CD4-positive, CD25-positive, alpha-beta regulatory T cell (primary cell): ENCODE measurements at places on chromosomes 5 and 9.

GRCh38 chr9:105441616-105442160 lies 6.1 kb upstream of the FSD1L start:
- no peak overlapping the region for H3K27ac ChIP-seq
- H3K36me3 ChIP-seq, result no peaks in the 10 kb centered on the region
- no peak for DNase-seq
- H3K4me3 ChIP-seq, result no peak overlapping the region
- no peaks in the 10 kb centered on the region for H3K27me3 ChIP-seq

GRCh38 chr5:125446986-125447385 lies 700.5 kb upstream of the ZNF608 start:
- H3K36me3 ChIP-seq, result no peaks in the 10 kb centered on the region
- DNase-seq, result no peak
- H3K4me1 ChIP-seq, result no peaks in the 10 kb centered on the region
- no peak overlapping the region for H3K27ac ChIP-seq
- H3K4me3 ChIP-seq, result no peak overlapping the region
- no peaks in the 10 kb centered on the region for H3K27me3 ChIP-seq

DNA sequence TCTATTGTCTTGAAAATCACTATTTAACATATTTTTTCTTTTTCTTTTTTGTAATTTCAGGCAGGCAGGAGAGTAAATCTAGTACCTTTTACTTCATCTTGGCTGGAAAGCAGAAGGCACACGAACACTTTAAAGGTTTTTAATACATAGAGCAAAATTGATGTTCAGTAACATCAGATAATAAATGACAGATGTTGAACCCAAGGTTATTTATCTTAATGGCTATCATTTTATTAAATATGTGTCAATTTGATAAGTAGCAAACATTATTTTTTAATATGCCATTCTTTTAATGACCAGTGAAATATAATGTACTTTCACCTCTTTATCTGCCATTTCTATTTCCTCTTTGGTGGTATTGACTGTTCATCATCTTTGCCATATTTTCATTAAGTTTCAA lies 381.2 kb downstream of the ARHGEF28 start:
- H3K36me3 ChIP-seq, result no peaks in the 10 kb centered on the region
- H3K4me1 ChIP-seq, result no peaks in the 10 kb centered on the region
- no peak overlapping the region for H3K27ac ChIP-seq
- no peak overlapping the region for H3K4me3 ChIP-seq

DNA sequence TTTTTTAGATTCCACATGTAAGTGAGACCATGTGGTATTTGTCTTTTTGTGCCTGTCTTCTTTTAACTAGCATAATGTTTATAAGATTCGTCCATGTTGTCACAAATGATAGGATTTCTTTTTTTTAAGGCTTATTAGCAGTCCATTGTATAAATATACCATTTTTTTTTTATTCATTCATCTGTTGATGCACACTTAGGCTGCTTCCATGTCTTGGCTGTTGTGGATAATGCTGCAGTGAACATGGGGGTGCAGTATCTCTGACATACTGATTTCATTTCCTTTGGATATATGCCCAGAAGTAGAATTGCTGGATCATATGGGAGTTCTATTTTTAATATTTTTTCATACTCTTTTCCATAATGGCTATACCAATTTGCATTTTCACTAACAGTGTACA lies 48.7 kb downstream of the KIAA1958 start:
- H3K36me3 ChIP-seq, result no peaks in the 10 kb centered on the region
- H3K27ac ChIP-seq, result no peak overlapping the region
- H3K4me1 ChIP-seq, result no peaks in the 10 kb centered on the region
- no peak overlapping the region for H3K4me3 ChIP-seq
- no peaks in the 10 kb centered on the region for H3K27me3 ChIP-seq

GRCh38 chr5:111772456-111773122 lies 15.6 kb upstream of the NREP start:
- no peaks in the 10 kb centered on the region for H3K4me1 ChIP-seq
- DNase-seq, result no peak
- no peaks in the 10 kb centered on the region for H3K36me3 ChIP-seq
- H3K27me3 ChIP-seq, result peaks cover 3% of the 10 kb centered on the region
- H3K27ac ChIP-seq, result no peak overlapping the region

DNA sequence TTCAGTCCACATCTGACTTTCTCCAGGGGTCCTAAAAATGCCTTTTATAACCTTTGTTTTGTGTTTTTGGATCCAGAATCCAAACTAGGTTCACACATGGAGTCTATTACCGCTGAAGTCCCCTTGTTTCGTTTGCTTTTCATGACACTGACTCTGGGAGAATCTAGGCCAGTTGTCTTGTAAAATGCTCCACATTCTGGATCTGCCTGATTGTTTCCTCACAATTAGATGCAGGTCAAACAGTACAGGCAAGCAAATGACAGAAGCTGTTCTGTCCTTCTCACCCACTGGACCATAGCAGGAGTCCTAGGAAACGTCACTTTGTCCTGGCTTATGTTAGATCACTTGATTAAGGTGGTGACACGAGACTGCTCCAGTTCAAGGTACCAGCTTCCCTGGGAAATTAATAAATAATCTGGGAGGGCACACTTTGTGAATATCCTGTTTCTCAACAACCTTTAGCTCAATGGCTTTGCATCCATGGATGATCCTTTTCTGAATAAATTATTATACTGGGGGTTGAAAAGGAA lies 34.1 kb downstream of the FABP6 start:
- no peaks in the 10 kb centered on the region for H3K27me3 ChIP-seq
- H3K36me3 ChIP-seq, result no peaks in the 10 kb centered on the region
- no peak for DNase-seq
- no peaks in the 10 kb centered on the region for H3K4me1 ChIP-seq

GRCh38 chr9:84000186-84000585 lies 19.6 kb downstream of the RMI1 start:
- H3K36me3 ChIP-seq, result no peaks in the 10 kb centered on the region
- peaks cover 8% of the 10 kb centered on the region for H3K4me1 ChIP-seq
- no peak overlapping the region for H3K27ac ChIP-seq

DNA sequence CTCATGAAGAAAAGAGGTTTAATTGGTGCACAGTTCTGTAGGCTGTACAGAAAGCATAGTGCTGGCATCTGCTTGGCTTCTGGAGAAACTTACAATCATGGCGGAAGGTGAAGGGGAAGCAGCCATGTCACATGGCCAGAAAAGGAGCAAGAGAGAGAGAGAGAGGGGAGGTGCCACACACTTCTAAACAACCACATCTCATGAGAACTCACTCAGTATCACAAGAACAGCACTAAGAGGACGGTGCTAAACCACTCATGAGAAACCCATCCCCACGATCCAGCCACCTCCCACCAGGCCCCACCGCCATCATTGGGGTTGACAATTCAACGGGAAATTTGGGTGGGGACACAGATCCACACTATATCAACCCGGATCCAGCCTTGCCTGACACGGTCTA lies 28.8 kb upstream of the IER5L start:
- no peaks in the 10 kb centered on the region for H3K27me3 ChIP-seq
- no peak overlapping the region for H3K4me3 ChIP-seq
- no peaks in the 10 kb centered on the region for H3K36me3 ChIP-seq
- H3K27ac ChIP-seq, result no peak overlapping the region
- DNase-seq, result no peak
- H3K4me1 ChIP-seq, result peaks cover 23% of the 10 kb centered on the region

DNA sequence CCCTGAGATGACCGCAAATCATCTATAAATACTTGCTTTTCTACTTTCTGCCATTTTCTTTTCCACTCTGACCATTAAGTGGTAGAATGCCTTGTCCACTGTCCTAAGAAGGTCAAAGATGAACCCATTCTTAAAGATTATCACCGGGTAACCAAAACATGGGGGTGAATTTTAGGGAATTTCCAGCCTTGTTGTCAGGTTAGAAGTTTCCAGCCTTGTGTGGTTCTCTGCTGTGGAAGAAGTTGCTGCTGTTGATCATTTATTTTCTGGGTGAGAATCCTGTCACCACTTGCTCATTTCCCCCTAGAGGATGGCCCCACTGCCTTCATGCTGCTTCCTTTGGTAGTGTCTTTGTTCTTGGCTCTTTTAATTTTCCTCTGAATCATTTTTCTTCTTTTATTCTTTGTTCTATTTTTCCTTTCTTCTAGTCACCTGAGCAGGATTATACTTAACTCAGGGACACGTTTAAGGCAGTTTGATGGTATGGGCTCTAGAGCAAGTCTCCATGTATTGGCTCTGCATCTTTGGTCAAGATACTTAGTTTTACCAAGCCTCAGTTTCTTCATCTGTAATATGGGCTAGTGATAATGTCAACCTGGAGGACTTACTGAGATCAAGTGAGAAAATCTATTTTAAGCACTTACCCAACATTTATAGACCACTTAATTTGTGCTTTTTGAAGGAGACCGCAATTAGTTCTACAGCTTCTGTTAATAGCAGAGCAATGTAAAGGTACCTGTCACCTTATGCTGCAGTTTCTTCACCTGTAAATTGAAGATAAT lies 266.2 kb downstream of the ARHGAP26 start:
- H3K4me3 ChIP-seq, result no peak overlapping the region
- no peak overlapping the region for H3K27ac ChIP-seq
- H3K4me1 ChIP-seq, result peaks cover under 1% of the 10 kb centered on the region
- H3K27me3 ChIP-seq, result no peaks in the 10 kb centered on the region
- H3K36me3 ChIP-seq, result no peaks in the 10 kb centered on the region

DNA sequence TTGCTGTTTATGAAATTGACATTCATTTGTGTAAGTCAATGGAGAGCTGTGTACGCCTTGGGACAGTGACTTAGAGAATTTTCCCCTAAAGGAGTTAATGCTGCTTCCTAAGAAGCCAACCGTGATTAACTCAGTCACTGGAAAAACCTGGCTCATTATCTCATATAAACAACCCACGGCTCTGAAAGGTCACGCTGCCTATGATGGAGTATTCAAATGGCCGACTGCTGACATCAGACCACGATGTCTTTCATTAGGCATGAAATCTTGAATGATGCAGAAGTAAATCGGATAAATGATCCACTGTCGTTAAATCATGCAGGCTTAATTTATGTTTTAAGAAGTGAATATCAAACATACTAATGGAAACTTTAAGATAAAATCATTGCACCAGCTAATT lies 603.7 kb downstream of the RAB3C start:
- H3K27me3 ChIP-seq, result peaks cover 12% of the 10 kb centered on the region
- H3K4me1 ChIP-seq, result peaks cover 6% of the 10 kb centered on the region
- H3K36me3 ChIP-seq, result no peaks in the 10 kb centered on the region
- no peak overlapping the region for H3K4me3 ChIP-seq

DNA sequence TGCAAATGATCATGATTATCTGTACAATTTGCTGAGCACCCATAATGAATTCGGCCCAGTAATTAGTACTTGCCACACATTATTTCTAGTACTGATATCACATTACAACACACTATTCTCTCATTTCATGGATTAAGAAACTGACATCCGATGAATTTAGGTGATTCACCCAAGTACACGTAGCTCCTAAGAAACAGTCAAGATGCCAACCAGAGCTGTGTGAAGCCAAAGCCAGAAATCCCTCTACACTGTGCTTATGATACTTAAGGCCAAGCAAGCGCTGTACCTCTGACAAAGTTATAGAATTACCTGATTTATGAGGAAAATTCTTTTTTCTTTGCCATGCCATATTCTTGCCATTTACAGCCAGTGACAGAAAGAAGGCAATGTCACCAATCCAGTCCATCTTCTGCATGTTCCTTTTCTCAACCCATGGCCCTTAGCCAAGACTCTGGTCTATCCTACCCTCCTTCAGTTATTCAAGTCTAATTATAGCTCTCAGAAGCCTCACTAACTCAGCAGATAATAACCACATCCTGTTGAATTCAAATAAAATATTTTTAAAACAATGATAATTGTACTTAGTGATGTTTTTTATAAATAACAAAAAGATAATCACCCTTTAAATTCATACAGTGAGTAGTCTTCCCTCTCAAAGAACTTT lies 74.3 kb upstream of the PTGER4 start:
- H3K36me3 ChIP-seq, result no peaks in the 10 kb centered on the region
- H3K4me3 ChIP-seq, result peak overlapping the region; percentile 67
- peak; percentile 28 for DNase-seq
- H3K4me1 ChIP-seq, result peaks cover 21% of the 10 kb centered on the region
- no peak overlapping the region for H3K27ac ChIP-seq

- no peak overlapping the region for H3K4me3 ChIP-seq
- no peaks in the 10 kb centered on the region for H3K4me1 ChIP-seq
- no peak overlapping the region for H3K27ac ChIP-seq
- H3K36me3 ChIP-seq, result no peaks in the 10 kb centered on the region
- peaks cover 16% of the 10 kb centered on the region for H3K27me3 ChIP-seq
These were observed 25.9 kb upstream of the MSANTD3 start for GRCh38 chr9:100401042-100401441.

GRCh38 chr9:134717924-134718645 lies 76.5 kb downstream of the COL5A1 start:
- no peak for DNase-seq
- H3K4me1 ChIP-seq, result no peaks in the 10 kb centered on the region
- no peaks in the 10 kb centered on the region for H3K36me3 ChIP-seq
- no peak overlapping the region for H3K4me3 ChIP-seq
- H3K27me3 ChIP-seq, result no peaks in the 10 kb centered on the region

DNA sequence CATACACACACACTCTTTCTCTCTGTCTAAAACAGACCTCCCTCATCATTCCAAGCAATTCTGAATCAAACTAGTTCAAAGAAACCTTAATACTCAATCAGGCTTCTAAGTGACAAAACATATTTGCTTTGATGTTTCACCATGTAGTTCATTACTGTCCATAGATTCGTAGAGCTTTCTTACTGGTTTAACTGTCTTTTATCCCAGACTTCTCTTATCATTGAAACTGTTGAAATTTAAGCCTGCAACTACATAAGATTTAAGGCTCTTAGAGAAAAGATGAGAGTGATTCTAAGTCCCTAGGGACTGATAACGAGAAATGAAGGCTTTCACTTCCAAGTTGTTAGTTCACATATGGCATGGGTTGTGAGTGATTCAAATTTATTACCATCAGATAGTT lies 11.0 kb upstream of the PLAC8L1 start:
- no peaks in the 10 kb centered on the region for H3K27me3 ChIP-seq
- H3K4me1 ChIP-seq, result no peaks in the 10 kb centered on the region
- H3K4me3 ChIP-seq, result no peak overlapping the region
- no peak overlapping the region for H3K27ac ChIP-seq
- DNase-seq, result no peak

GRCh38 chr5:40384782-40385390 lies 294.8 kb upstream of the PTGER4 start:
- H3K36me3 ChIP-seq, result no peaks in the 10 kb centered on the region
- H3K27me3 ChIP-seq, result no peaks in the 10 kb centered on the region
- peak overlapping the region; percentile 58 for H3K27ac ChIP-seq
- peak overlapping the region; percentile 73 for H3K4me3 ChIP-seq
- peaks cover 45% of the 10 kb centered on the region for H3K4me1 ChIP-seq

GRCh38 chr9:114709636-114710035 lies 27.6 kb upstream of the TEX48 start:
- H3K4me1 ChIP-seq, result peaks cover 6% of the 10 kb centered on the region
- DNase-seq, result no peak
- H3K27ac ChIP-seq, result no peak overlapping the region
- peaks cover 4% of the 10 kb centered on the region for H3K27me3 ChIP-seq
- H3K4me3 ChIP-seq, result no peak overlapping the region

DNA sequence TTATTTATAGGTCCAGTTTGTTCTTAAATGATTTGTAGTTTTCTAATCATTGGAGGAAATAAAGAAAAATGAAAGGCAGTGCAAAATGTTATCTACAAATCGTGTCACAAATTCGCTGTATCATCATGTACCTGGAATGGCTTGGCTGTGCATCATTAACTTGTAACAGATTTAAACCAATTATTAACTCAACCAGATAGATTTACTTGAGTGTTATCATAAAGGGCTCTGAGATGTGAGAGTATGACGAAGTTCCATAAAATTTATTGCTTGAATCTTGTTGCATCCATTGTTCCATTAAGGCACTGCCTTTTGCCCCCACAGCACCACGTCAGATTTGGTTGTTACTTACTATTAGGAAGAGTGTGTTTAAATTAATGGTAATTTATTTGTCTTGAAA lies 23.5 kb downstream of the PCSK5 start:
- no peak for DNase-seq
- no peak overlapping the region for H3K27ac ChIP-seq
- H3K4me1 ChIP-seq, result no peaks in the 10 kb centered on the region
- no peaks in the 10 kb centered on the region for H3K36me3 ChIP-seq
- H3K4me3 ChIP-seq, result no peak overlapping the region
